Esophagus squamous epithelium (tissue), 5 donors: ENCODE measurements at places on chromosomes 11 and 22.

GRCh38 chr11:100297516-100297915 lies 389.6 kb upstream of the ARHGAP42 start:
- DNase-seq: no peak
- H3K36me3 ChIP-seq: no peaks in the 10 kb centered on the region
- H3K4me1 ChIP-seq: no peaks in the 10 kb centered on the region
- no peak overlapping the region for H3K27ac ChIP-seq
- H3K27me3 ChIP-seq: no peaks in the 10 kb centered on the region

DNA sequence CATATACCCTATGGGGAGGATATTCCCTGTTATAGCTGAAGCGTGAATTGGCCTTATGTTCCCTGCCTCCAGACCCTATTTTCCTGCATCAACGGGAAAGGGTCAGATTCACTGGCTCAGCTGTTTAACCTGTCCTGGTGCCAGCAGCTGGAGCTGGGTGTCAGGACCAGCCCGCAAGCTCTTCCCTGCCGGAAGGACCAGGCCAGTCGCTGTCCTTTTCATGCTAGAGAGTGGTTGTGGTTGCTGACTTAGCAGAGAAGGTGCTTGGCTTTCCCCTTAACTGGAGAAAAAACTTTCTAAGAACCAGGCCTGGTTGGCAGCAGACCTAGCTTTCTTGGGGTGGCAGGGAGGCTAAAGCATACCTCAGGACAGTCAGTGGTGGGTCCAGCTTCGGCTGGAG lies 5.2 kb upstream of the SREBF2 start:
- no peak overlapping the region for H3K27ac ChIP-seq
- H3K36me3 ChIP-seq: no peaks in the 10 kb centered on the region
- peaks cover 52% of the 10 kb centered on the region for H3K4me1 ChIP-seq

GRCh38 chr11:130785380-130786116 lies 130.7 kb downstream of the SNX19 start:
- H3K27ac ChIP-seq: no peak overlapping the region
- H3K4me1 ChIP-seq: no peaks in the 10 kb centered on the region
- H3K27me3 ChIP-seq: no peaks in the 10 kb centered on the region
- no peaks in the 10 kb centered on the region for H3K36me3 ChIP-seq
- no peak for DNase-seq
- no peak overlapping the region for H3K4me3 ChIP-seq

GRCh38 chr11:122105044-122105758 lies 10.8 kb downstream of the BLID start:
- DNase-seq: no peak
- no peaks in the 10 kb centered on the region for H3K36me3 ChIP-seq
- no peak overlapping the region for H3K4me3 ChIP-seq
- peaks cover 4% of the 10 kb centered on the region for H3K4me1 ChIP-seq

DNA sequence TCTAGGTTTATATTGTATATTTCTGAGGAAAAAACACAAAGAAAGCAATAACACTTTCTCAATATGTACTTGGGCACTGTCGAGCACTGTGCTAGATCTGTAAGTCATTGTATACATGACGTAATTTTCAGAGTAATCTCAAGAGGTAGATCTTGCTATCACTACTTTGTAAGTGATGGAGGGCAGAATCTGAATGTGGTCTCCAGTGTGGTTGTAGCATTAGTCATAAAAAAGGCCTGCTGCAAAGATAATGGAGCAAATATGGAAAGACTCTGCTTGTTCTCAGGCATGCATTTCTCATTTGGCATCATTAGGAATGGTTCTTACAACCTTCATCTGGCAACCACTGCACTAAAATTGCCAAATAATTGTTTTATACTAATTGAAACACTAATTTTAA lies 419.8 kb upstream of the CCDC179 start:
- H3K27me3 ChIP-seq: no peaks in the 10 kb centered on the region
- DNase-seq: no peak
- H3K4me3 ChIP-seq: no peak overlapping the region
- H3K4me1 ChIP-seq: no peaks in the 10 kb centered on the region
- H3K27ac ChIP-seq: no peak overlapping the region
- no peaks in the 10 kb centered on the region for H3K36me3 ChIP-seq

GRCh38 chr11:68436985-68437926 lies 23.3 kb upstream of the PPP6R3 start:
- peaks cover 25% of the 10 kb centered on the region for H3K36me3 ChIP-seq
- no peak overlapping the region for H3K4me3 ChIP-seq
- H3K27me3 ChIP-seq: no peaks in the 10 kb centered on the region
- DNase-seq: no peak
- H3K4me1 ChIP-seq: no peaks in the 10 kb centered on the region
- peak overlapping the region; percentile 17 for H3K27ac ChIP-seq

GRCh38 chr22:17870407-17870806 lies 96.1 kb upstream of the BID start:
- no peak overlapping the region for H3K4me3 ChIP-seq
- H3K27me3 ChIP-seq: no peaks in the 10 kb centered on the region
- peaks cover 89% of the 10 kb centered on the region for H3K36me3 ChIP-seq
- H3K27ac ChIP-seq: peak overlapping the region; percentile 48
- H3K4me1 ChIP-seq: peaks cover 30% of the 10 kb centered on the region

- H3K27ac ChIP-seq: peak overlapping the region; percentile 90
- peaks cover 62% of the 10 kb centered on the region for H3K4me1 ChIP-seq
- no peaks in the 10 kb centered on the region for H3K27me3 ChIP-seq
- no peak for DNase-seq
- H3K4me3 ChIP-seq: peak overlapping the region; percentile 60
Measured at GRCh38 chr11:2883979-2884815, 1.4 kb downstream of the CDKN1C start.

DNA sequence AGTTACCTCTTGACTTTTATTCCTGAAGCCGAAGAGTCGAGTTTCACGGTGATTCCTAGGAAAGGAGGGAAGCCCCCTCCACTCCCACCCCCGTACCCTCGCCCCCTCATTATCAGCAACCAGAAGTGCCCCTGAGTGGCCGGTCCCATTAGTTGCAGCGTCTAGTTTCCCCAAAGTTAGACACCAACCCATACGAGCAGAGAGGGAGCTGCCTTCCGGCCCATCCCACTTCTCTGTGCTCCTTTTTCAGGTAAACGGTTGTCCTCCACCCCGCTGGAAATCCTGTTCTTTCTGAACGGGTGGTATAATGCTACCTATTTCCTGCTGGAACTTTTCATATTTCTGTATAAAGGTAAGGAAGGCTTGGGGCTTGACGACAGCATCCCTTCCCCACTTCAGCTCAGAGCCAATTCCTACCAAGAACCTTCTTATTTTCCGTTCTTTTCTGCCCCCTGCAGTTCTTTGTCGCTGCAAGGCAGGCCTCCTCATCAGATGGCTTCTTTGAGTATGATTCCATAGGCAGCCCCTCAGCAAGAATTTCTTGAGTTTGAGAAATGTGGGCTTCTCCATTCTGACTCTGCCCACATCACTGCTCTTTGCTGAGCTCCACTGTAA lies 701 bp downstream of the TMEM216 start:
- H3K4me3 ChIP-seq: peak overlapping the region; percentile 54
- H3K36me3 ChIP-seq: peaks cover 40% of the 10 kb centered on the region
- no peak for DNase-seq
- peak overlapping the region; percentile 85 for H3K27ac ChIP-seq
- H3K27me3 ChIP-seq: no peaks in the 10 kb centered on the region

- no peaks in the 10 kb centered on the region for H3K36me3 ChIP-seq
- no peak for DNase-seq
- no peak overlapping the region for H3K27ac ChIP-seq
- H3K27me3 ChIP-seq: no peaks in the 10 kb centered on the region
Measured at GRCh38 chr11:126790550-126791081, 210.0 kb downstream of the KIRREL3 start.

DNA sequence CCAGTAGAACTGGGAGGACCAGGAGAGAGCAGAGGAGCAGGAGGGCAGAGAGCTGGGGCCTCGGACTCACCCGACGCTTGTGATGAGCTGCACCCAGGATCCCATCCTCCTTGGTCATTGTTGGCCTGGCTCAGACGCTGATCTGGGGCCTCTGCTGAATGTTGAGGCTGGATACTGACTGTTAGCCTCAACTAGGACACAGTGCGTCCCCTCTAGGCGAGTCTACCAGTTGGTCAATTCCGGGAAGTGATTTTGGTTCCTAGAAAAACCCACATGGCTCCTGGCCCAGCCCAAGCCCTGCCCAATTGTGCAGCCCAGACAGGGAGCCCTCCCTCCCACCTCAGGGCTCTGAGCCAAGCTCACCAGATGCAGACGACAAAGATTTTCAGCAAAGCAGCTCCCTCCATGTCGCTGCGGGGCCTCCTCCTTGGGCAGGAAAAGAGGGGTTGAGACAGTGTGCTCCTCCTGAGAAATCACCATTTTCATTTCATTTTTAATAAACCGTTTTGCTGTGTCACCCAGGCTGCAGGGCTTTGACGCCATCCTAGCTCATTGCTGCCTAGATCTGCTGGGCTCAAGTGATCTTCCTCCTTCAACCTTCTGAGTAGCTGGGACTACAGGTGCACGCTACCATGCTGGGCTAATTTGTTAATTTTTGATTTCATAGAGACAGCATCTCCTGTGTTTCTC lies at the start of gene APOL4:
Gene APOL4, minus strand, starts transcription at position 180 of the 690 bp plus-strand sequence. Its CDS starts 75 bp downstream, at position 105.
- H3K4me3 ChIP-seq: no peak within 1 kb of the TSS
- DNase-seq: no peak
- no peaks in the 10 kb centered on the region for H3K27me3 ChIP-seq
- peaks cover 9% of the 10 kb centered on the region for H3K4me1 ChIP-seq
- no peaks in the 10 kb centered on the region for H3K36me3 ChIP-seq
- peak within 1 kb of the TSS; percentile 52 for H3K27ac ChIP-seq

DNA sequence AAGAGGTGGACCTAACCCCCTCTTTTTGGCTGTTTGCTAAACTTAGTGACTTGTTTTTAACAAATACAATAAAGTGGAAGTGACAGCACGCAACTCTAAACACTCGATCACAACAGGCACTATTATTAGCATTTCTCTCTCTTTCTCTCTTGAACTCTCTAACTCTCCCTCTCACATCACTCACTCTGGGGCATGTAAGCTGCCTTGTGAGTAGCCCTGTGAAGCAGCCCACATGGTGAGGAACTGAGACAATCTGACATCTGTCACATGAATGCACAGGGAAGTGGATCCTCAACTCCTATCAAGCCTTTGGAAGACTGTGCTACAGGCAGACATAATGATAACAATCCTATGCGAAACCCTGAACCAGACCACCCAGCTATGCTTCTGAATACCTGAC lies 609.0 kb upstream of the CNTN5 start:
- H3K36me3 ChIP-seq: no peaks in the 10 kb centered on the region
- DNase-seq: no peak
- no peaks in the 10 kb centered on the region for H3K27me3 ChIP-seq
- no peaks in the 10 kb centered on the region for H3K4me1 ChIP-seq
- H3K4me3 ChIP-seq: no peak overlapping the region

- no peaks in the 10 kb centered on the region for H3K36me3 ChIP-seq
- peaks cover 53% of the 10 kb centered on the region for H3K4me1 ChIP-seq
- H3K4me3 ChIP-seq: no peak overlapping the region
- no peak overlapping the region for H3K27ac ChIP-seq
- H3K27me3 ChIP-seq: no peaks in the 10 kb centered on the region
- no peak for DNase-seq
Measured at GRCh38 chr11:128711136-128711535, 17.3 kb downstream of the FLI1 start.

DNA sequence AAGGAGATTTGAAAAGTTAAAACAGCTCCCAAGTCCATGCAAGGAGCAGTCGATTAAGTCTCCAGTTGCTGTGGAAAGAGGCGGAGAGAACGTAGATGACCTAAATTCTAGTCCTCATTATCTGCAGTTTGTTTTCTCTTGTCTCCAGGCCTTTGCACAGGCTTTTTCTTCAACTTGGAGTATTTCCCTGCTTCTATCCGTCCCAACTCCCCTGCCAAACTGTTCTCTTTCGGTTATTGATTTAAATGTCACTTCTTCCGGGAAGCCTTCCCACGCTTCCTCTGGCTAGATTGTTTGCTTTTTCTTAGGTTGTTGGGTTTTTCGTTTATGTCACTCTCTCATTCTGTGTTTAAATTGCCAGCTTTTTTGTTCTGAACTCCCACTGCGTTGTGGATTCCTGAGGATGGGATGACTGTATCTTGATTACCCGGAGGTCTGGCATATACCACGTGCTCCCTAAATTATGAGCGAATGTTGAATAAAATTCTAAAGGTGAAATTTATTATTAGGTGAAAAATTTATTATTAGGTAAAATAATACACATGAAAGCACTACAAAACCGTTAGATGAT lies 463 bp downstream of the TMEM126B start:
- H3K36me3 ChIP-seq: no peaks in the 10 kb centered on the region
- peaks cover 46% of the 10 kb centered on the region for H3K4me1 ChIP-seq
- no peak for DNase-seq
- H3K4me3 ChIP-seq: peak overlapping the region; percentile 57

GRCh38 chr11:36400766-36401455 lies 104.8 kb downstream of the PRR5L start:
- H3K27me3 ChIP-seq: no peaks in the 10 kb centered on the region
- no peak overlapping the region for H3K4me3 ChIP-seq
- H3K36me3 ChIP-seq: no peaks in the 10 kb centered on the region

- no peak overlapping the region for H3K4me3 ChIP-seq
- H3K27ac ChIP-seq: peak overlapping the region; percentile 74
- no peaks in the 10 kb centered on the region for H3K36me3 ChIP-seq
- H3K4me1 ChIP-seq: peaks cover 22% of the 10 kb centered on the region
- no peak for DNase-seq
Measured at GRCh38 chr22:32765132-32765618, 36.3 kb upstream of the TIMP3 start.

GRCh38 chr11:59552844-59553243 lies 41.5 kb downstream of the OR4D9 start:
- H3K27me3 ChIP-seq: no peaks in the 10 kb centered on the region
- H3K4me1 ChIP-seq: no peaks in the 10 kb centered on the region
- no peak overlapping the region for H3K27ac ChIP-seq
- no peak overlapping the region for H3K4me3 ChIP-seq
- no peak for DNase-seq
- no peaks in the 10 kb centered on the region for H3K36me3 ChIP-seq
